ENCODE measurements at places on chromosomes 13 and 19.
A peak's percentile ranks its signal among the peaks of the same experiment; 100 is the strongest.

- DNase-seq = peak; percentile 61
Measured at GRCh38 chr13:58165617-58166016, 534.1 kb downstream of the PCDH17 start.

GRCh38 chr13:43880214-43880855, 631 bp downstream of the LACC1 start:
- no peak for DNase-seq

DNA sequence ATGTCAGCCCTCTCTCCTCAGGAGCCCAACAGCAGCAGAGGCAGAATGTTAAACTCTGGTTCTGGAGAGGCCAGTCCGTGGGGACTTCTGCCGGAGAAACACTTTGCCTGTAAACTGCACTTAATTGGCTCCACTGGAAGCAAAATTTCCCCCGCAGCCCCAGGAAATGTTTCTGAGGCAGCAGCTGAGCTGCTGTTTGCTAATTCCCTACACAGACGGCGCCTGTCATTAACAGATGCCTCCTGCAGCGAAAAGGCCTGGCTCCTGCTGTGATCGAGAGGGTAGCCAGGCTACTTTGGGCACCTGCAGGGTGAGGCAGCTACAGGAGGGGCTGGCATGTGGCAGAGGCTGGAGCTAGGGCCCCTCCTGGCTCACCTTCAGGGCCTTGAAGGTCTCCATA, 5.2 kb upstream of the TM6SF2 start:
- DNase-seq = no peak

GRCh38 chr13:104701591-104701990, 1635.4 kb upstream of the SLC10A2 start:
- DNase-seq = no peak
